ENCODE measurements at places on chromosomes 13 and 19.

DNA sequence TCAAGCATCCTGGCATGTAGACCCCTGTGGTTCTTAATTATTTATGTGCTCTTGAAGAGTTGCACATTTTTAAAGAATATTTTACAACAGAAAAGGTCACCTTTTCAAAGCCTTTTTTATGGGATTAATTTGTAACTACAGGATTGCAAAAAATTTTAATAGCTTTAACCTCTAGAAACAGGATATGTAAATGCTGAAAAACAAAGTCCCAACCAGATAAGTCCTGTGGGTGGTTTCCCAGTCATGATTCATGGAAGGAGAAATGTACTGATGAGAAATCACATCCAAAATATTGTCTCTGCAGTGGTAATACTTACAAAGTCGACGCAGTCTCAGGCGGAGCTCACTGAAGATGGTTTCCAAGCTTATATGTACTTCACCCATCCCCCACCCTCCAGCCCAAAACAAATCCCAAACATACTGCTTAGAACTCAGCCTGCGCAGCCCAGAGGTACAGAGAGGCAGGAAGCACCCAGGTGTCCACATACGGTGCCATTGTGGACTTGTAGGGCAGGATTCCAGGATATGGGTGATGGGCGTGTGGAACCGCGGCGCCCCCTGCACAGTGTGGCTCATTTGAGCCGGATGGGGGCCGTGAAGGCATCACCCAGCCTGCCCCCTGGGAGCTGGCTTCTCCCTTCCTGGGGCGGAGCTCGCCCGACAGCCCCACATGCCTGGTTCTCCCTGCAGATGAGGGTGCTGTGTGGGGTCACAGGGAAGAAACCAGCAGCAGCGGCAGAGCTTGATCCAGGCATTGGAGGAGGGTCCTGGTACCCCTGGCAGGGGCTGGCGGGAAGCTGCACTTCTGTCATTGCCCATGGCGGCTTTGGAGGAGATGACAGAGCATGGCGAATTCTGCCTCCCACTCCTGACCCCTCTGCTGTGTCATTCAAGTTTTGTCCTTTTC, 101.2 kb downstream of the ATP11A start:
- DNase-seq, result no peak

DNA sequence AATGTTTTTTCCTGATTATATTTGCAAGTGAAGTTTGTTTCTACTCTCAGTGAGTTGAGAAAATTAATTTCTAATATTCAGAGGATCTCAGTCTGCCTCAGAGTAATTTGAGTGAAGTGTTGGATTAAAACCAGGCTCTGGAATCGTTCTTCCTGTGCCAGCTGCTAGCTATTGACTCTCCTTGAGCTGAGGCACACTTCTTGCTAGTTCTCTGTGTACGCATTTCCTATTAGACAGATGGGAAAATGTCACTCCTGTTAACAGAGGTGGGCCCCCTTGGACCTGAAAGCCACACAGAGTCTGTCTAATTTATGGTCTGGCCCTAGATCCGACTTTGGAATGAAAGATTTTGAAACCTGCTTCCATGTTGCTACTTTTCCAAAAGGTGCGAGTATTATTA, 107.6 kb upstream of the RNF113B start:
- DNase-seq, result no peak

- no peak for DNase-seq
Measured at GRCh38 chr13:22027566-22027965, 356.7 kb downstream of the FGF9 start.

DNA sequence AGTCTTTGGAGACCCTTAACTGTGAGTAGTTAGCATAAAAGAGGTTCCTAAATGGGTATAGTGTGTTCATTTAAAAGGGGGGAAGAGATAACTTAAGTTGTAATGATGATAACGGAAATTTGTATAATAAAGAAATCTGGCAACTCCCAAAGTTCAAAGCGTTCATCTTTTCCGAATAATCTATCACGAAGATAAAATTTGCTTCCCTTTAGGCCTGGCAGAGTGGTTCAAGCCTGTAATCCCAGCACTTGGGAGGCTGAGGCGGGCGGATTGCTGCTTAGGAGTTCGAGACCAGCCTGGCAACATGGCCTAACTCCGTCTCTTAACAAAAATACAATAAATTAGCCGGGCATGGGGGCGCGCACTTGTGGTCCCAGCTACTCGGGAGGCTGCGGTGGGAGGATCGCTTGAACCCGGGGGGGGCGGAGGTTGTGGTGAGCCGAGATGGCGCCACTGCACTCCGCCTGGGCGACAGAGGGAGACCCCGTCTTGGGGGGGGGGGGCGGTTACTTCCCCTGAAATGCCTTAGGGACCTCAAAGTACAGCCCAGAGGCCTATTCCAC, 934 bp downstream of the N4BP2L2 start:
- no peak for DNase-seq

DNA sequence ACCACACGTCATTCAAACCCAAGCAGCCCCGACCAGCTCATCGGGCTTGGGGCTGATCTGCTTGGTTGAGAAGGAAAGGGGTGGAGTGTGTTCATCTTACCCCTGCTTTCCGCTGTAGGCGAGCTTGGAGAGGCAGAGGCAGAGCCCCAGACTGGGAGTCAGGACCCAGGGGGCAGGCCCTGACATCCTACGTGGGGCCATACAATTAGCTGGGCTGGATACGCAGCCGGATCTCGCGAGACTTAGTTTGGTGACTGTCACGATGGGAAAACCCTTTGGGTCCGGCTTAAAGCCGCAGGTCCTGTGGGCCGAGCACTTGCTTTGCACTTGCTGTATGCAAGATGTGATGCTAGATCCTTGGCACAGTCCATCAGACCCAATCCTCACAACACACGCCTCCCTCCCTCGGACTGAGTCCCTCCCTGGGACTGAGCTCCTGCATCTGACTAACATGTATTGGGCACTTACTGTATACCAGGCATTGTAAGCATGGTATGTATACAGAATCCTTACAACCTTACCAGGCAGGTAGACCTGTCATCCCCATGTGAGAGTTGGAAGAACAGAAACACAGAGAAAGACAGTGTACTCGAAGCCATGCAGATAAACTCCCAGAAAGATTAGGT, 3.7 kb downstream of the CEACAM16 start:
- no peak for DNase-seq

DNA sequence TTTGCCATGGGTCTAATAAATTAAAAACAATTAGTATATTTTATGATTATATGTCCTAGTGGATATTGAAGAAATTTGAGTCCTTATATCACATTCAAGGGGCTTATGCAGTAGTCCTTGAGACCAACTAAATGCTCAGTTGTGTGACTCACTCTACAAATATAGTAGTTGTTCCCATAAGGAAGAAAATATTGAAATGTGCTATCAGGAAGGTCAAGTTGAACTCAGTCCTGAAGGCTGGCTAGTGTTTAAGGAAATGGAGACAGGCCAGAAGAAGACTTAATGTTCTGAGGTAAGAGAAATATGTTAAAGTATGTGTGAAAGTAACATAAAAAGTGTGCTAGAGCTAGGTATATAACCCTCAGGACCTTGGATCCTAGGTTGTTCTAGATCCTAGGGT, 766.1 kb upstream of the GPC6 start:
- DNase-seq, result no peak

DNA sequence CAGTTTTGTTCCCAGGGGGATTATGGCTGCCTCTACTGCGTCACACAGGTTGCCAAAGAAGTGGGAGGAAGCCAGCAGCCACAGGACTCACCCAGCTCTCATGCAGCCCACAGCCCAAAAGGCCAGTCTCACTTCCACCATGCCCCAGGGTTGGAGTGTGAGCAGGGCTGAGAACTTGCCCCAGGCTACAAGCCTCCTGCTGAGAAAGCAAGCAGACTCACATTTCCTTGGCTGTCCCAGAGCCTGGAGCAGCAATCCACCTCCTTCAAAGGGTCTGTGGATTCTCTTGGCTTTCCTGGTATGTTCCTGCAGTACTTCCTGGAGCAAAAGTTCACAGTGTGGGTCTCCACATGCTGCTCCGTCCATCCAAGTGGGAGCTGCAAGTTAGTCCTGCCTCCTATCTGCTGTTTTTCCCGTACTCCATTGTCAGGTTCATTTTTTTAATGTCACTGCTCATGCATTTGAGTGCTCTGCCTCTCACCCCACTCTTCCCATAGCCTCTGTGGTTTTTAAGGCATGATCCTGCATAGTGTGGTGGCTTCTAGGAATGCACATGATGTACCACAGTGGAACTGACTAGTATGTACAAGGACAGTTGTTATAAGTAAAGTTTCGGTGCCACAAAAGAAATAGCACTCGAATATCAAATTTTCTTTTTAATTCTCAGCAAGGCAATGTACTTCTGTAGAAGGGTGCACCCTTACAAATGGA, 56.2 kb upstream of the ARHGEF7 start:
- no peak for DNase-seq

DNA sequence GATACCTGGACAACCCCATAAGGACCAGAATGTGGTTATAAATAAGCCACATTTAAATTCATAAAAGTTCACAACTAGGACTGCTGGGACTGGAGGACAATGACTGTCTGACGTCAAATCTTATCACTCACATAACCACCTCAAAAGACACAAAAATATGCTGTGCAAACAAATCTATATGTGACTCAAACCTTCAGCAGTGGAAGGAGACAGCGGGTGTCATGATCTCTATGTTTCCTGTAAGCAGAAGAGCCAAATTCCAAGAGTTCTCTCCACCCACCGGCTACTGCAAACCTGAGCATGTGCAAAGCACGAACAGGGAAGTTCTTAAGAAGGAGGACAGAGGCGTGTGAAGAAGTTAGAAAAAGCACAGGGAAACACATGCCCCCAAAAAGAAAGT, 113.2 kb downstream of the MYCBP2 start:
- no peak for DNase-seq

GRCh38 chr13:29943273-29943672, 92.9 kb upstream of the UBL3 start:
- no peak for DNase-seq

All from cerebellar nuclear complex (tissue), 1 donor.